ENCODE measurements at places on chromosomes 1 and 21.
A peak's percentile ranks its signal among the peaks of the same experiment; 100 is the strongest.

- DNase-seq: peak; percentile 52
These were observed 369.1 kb upstream of the VAMP3 start for GRCh38 chr1:7401814-7402547.

- no peak for DNase-seq
These were observed 125.8 kb upstream of the C8B start for GRCh38 chr1:57091642-57092041.

DNA sequence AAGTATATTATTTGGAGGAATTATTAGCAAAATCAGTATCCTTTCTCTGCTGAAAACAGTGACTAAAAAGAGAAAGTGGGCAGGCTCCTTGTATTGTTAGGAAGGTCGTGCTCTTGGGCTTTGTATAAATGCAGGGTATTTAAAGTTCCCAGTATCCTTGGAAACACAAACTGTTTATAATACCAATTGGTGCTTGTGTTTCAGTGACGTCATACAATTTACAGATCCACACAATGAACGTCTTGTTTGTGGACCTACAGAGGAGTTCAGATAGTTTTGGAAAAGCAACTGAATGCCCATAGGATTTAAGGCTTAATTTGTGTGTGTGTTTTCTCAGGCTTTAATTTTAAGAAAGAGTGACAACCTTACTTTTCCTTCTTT, 168.2 kb downstream of the RASAL2 start:
- DNase-seq: peak; percentile 13

DNA sequence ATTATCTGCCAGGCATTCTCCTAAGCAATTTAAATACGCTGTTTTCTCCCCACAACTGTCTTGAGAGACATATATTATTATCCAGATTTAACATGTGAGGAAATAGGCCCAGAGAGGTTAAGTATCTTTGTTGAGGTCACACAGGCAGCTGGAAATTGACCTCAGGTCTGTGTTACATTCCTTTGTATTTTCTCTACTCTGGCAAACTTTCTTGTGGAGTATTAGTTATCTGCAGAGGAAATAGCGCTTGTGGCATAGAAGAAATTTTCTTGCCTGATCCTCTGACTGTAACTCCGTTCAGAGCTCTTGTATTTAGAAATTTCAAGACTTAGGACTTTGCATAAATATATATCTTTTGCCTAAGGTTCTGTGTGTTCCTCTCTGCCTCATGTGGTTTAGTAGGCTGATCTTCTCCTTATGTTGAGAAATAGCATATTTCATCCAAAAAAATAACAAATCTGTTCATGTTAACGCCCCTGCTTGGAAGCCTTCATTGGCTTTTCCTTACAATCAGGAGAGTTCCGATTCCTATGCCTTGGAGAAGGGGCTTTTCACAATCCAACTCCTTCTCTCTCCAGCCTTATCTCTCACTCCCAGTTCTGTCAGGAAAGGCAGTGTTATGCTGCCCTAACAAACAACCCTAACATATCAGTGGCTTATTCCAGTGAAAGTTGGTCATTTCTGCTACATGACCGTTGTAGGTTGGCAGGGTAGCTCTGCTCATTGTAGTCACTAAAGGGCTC, 2.5 kb upstream of the JUN start:
- DNase-seq: peak; percentile 17

GRCh38 chr1:234862944-234863515, 253.1 kb upstream of the IRF2BP2 start:
- DNase-seq: peak; percentile 84

DNA sequence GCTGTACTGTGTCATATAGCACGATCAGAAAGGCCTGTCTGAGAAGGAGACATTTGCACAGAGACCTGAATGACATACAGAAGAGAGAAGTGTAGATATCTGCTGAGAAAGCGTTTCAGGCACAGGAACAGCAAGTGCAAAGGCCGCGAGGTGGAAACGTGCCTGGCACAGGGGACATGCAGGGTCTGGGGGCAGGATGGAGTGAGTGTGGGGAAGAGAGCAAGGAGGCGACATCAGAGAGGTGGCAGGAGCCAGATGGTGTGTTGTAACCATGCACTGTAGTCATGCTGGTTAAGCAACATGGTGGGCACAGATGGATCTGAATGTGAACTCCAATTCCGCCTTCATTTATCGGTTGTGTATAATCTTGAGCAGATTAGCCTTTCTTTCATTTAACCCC, 13.0 kb downstream of the KRTCAP2 start:
- DNase-seq: no peak

GRCh38 chr1:40948741-40949443, 30.6 kb upstream of the CTPS1 start:
- peak; percentile 73 for DNase-seq

- peak; percentile 55 for DNase-seq
These were observed 33.2 kb downstream of the RCSD1 start for GRCh38 chr1:167663002-167663772.

GRCh38 chr1:110502402-110503151, 16.4 kb downstream of the KCNA10 start:
- DNase-seq: peak; percentile 59

- no peak for DNase-seq
These were observed 10.3 kb upstream of the NBPF11 start for GRCh38 chr1:148162363-148162762.

DNA sequence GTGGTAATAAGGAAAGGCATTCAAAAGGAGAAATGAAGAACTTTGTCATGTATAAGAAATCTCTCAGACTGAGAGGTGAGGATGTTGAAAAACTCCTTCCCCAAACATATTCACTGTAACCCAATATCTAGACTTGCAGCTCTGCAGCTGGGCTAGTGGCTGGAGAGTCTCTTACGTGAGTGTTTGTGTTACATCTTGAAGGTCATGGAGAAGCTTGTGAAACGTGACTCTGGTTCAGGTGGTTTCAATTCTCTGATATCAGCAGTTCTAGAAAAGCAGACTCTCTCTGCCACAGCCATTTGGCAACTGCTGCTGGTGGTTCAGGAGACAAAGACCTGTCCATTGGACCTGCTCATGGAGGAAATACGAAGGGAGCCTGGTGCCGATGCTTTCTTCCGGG, 55.0 kb upstream of the EPHA8 start:
- no peak for DNase-seq

DNA sequence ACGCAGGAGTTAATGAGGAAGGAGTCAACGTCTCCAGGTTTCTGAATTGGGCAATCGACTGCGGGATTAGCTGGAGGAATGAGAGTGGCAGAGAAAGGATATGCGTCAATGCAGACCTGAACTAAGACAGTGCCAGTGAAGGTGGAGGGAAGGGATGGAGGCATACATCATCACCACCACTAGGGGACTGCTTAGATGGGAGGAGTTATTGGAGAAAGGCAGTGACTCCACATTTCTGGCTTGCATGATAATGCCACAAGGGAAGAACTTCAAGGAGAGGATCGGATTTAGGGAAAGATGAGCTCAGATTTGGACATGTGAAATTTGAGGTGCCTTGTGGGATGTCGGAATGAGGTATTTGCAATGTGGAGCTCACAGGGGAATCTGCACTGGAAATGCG, 17.5 kb downstream of the VASH2 start:
- no peak for DNase-seq

DNA sequence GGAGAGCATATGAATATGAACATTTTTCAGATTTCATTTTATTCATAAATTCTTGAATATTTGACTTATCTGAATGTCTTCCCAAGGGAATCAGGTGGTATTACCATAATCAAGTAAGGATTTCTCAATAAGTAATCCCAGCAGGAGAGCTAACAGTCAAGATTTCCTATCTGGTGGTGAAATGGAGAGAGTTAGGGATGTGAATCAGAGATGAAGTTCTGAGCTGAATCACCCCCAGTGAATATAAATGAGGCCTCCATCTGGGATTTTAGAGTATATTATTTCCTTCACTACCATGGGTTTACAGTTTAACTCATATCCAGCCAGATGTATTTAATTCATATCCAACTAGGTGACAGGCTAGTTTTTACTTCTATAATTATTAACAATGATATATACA, 61.5 kb upstream of the RGS2 start:
- DNase-seq: no peak

DNA sequence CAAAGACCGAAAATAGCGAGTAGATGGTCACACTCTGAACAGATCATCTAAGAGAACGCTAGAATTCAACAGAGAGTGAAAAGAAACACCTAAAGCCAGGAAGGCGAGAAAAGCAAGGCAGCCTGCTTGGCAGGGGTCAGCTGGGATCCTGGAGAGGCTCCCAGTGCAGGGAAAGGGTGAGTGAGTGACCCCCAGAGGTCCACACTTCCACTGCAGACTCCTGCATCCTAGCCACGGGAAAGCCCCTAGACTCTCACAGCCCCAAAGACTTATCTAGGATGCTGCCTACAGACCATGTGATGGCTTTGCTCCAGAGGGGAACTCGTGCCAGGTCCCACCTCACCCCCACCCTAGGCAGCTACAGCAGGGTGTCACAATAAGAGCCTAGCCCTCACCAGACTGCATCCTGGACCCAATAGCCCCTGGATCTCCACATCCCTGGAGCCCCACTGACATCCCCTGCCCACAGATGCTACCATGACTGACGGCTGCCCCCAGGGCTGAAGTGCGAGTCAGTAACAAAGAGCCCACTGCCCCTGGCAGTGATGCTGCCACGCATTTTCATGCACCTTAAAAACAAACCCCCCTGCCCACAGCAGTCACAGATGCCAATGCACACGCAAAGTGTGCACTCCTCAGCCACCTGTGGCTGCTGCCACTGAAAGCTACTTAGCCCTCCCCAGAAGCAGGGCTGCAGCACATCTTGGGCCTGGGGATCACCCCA, 62.2 kb downstream of the PSMG1 start:
- no peak for DNase-seq

DNA sequence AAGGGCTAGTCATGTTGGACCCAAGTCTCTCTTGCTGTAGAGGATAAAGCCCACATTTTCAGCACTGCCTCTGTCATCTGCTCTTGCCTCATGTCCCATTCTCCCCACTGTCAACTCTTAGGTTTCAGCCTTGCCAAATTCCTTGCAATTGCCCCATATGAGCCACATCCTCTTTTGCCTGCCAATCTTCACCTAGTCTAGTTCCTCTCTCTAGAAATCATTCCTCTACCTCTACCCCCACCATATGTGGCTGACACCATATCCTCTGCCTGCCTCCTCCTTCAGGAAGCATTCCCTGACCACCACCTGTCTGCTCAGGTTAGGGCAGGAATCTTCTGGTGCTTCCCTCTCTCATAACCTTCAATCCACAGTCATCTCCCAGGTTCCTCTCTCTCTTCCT, 38.2 kb downstream of the SLC9A1 start:
- DNase-seq: peak; percentile 57

DNA sequence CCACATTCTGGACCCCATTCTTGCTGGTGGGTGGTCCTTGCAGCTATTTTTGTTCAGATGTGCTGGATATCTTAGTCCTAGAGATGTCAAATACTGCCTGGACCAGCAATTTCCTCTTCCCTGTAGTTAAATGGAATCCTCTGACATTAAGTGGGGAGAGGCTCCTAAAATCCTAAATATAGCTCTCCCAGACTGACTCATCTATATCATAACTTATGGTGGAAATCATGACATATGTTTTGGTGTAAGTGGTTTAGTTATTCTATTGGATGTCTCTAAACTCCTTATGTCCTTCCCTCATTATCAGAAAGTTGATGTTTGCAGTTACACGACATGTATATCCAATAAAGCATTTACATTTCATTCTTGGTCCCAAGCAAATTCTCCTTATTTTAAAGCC, 73.1 kb downstream of the KCNJ6 start:
- no peak for DNase-seq

GRCh38 chr1:232131715-232132391, 498.1 kb downstream of the SIPA1L2 start:
- DNase-seq: no peak

GRCh38 chr1:184754476-184755225, at the start of gene EDEM3:
TSS of gene EDEM3 (minus strand) at chr1:184754858. CDS start at chr1:184754646, 212 bp downstream.
- peak; percentile 100 for DNase-seq

- DNase-seq: no peak
These were observed 6.0 kb downstream of the PIK3CD start for GRCh38 chr1:9657521-9658032.

- peak; percentile 81 for DNase-seq
These were observed 475.4 kb upstream of the NR5A2 start for GRCh38 chr1:199551967-199552565.

- no peak for DNase-seq
These were observed 15.1 kb upstream of the PODN start for GRCh38 chr1:53046930-53047329.

DNA sequence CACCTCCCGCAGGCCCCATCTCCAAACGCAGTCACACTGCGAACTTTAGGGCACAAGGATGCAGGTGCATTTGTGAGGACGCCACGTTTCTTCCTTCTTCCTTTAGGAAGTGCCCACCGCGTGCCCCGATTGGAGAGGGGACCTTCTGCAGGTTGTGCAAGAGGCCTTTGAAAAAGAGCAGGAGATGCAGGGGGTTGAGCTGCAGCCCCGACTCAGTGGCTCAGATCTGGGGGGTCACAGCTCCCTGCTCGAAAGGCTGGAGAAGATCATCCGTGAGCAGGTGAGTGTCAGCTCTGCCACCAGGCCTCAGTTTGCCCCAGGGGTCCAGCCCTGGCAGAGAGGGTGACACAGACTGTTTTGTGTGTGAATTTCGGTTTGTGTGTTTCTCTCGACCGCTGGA, 31.2 kb upstream of the DIP2A start:
- DNase-seq: no peak

GRCh38 chr21:42598159-42598735, 55.2 kb upstream of the PDE9A start:
- DNase-seq: no peak

- no peak for DNase-seq
These were observed 55.1 kb upstream of the GJA5 start for GRCh38 chr1:147815503-147815902.

GRCh38 chr1:78471890-78472620, 18.7 kb upstream of the PTGFR start:
- DNase-seq: peak; percentile 56

- DNase-seq: no peak
These were observed 69.3 kb downstream of the EPB41 start for GRCh38 chr1:28983509-28984310.

GRCh38 chr1:226882187-226882586, 11.8 kb downstream of the PSEN2 start:
- DNase-seq: no peak

DNA sequence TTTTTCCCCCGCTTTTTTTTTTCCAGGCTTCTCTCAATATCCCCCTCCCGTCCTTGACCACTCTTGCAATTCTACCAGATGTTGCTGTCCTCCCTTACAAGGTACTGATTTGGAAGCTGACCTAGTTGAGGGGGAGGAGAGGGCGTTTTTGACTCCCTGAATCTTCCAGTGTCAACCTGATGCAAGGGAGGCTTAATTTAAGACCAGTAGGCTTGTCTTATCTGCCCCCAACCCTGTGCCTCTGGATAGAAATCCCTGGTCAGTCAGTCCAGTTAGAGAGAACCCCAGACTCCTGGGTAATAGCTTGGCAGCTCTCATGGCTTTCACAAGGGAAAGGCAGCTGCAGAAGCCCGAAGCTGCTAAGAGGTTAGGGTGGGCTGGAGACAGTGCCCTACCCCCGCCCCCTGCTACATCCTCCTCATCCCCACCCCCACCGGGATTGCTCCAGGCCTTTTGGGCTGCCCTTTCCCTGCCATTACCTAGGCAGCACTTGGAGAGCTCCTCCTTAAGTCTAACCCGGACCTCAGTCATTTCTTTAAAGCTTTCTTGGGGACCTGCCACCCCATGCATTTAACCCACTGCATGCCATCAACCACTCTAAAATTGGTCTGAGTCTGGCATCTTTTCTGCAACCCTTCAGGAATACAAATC, 3.6 kb downstream of the ACKR1 start:
- no peak for DNase-seq

All from Ammon's horn (tissue), 1 donor.